Sciatic nerve (tissue), 2 donors: ENCODE measurements at places on chromosomes 2 and 18. TPM values are rescaled to one million over a fixed set of nuclear protein-coding genes. Genes with fewer than 3 reads are reported as not detected.
A peak's percentile ranks its signal among the peaks of the same experiment; 100 is the strongest.

DNA sequence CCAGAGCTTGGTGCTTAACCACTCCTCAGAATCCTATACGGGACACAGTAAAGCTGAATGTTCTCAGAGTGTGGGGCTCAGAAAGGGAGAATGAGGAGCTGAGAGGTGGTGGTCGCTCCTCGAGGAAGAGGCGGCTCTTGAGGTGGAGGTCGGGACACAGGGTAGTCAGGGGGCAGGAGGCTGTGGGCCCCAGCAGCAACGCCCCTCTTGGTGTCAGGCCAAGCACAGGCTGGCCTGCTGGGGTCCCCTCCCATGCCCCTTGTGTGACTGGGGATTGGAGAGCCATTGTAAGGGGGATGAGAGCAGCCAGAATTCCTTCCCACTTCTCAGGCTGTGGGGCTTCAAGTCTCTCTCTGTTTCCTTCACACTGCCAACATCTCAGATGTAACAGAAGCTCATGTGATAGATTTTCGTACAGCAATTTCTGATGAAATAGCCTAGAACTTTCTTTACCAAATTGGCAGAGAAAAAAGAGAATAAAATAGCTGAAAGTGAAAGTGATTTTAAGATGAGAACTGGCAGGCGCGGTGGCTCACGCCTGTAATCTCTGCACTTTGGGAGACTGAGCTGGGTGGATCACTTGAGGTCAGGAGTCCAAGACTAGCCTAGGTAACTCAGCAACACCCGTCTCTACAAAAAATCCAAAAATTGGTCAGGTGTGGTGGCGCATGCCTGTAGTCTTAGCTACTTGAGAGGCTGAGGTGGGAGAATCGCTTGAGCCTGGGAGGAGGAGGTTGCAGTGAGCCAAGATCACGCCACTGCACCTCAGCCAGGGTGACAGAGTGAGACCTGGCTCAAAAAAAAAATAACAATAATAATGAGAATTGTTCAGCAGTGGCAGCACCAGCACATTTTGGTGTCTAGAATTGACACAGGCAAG lies 61.1 kb upstream of the RPL31 start:
- no peak for DNase-seq

- no peak for DNase-seq
Observed at GRCh38 chr18:26004832-26005231, 85.6 kb downstream of the SS18 start.

GRCh38 chr18:31219395-31219794 lies 56.7 kb upstream of the DSC1 start:
- DNase-seq: no peak

DNA sequence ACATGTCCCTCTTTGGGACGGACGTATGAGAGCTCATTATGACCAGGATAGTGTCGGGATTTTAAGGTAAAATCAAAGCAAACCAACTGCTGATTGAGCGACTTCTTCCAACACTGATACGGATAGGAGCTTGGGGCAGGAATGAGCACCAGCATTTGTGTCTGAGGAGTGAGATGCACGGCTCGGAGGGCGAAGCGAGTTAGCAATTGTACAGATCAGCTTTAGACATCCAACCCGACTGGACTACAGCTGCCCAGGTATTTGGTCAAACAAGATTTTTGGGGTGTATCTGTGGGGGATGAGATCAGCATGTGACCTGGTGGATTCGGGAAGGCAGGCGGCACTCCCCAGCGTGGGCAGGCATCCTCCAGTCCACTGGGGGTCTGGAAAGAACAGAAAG lies 76.1 kb downstream of the NDUFA10 start:
- peak; percentile 45 for DNase-seq

DNA sequence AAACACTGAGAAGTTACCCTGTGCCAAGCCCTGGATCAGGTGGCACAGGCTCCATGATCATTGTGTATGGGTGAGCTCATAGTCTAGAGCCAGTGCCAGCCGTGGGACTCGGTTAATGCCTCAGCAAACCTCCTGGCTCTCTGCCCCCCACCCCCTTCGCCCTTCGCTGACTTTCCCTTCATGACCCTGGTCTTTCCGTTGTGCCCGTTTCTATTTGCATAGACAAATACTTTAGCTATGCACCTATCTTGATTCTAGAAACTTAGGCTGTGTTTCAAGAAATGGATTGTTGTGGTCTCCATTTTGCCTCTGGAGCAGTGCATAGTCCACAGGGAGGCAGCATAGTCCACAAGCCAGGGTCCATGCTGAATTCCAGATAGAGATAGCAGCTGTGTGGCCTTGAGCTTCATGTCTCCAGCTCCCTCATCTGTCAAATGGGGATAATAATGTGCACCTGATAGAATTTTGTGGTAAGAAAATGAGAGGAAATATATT lies 44.8 kb upstream of the KDM3A start:
- no peak for DNase-seq

DNA sequence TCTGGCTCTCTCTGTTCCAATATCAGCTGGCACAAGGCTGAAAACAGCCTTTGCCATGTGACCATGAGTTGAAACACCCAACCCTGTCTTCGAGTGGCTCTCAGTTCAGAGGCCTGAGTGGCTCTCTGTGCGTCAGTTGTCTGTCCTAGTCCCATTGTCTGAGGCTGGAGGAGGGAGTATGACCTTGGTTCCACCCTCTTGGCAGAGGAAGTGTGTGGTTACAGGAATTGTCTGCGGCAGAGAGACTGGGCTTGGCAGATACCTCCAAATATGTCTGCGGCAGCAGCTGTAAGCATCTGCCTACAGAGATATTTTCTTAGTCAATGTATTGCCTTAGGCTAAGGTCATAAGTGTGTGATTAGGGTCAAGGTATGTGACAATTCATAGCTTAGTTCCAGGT lies 32.6 kb downstream of the CNGA3 start:
- no peak for DNase-seq

DNA sequence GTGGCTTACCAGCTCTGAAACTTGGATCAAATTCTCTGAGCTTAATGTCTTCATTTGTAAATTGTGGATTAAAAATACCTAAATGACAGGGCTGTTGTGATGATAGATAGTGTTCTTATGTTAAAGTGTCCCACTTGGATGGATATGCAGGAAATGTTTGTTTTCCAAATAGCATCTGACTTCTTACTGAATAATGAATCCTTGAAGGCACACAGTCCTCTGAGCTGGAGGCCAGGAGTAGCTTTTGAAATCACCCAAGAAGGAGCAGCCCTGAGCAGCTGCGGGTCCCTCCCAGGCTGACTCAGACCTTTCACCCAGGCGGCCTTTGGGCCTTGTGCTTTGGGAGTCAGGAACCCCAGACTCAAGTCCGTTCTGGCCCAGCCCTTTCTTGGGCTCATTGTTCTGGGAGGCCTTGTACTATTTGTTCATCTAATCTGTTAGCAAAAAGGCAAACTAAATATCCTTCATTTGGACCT lies 173.0 kb upstream of the GATA6 start:
- DNase-seq: no peak

DNA sequence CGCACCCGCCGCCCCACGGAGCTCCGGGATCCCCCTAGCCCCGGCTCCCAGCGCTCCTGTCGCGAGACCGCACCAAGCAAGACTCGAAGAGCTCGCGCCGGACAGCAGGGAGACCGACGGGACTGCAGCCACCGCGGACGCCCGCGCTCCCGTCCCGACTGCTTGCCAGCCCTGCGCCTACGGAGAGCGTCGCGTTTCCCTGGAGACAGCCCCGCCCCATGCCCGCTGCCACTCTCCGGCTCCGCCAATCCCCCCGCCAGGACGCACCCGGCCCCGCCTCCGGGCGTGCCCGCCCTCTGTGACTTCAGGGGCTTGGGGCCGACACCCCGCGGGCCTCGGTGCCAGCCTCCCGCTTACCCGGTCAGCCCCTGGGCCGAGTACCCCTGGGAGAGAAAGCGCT lies at the start of gene ANKMY1:
Gene ANKMY1, minus strand, starts transcription at position 181 of the 400 bp plus-strand sequence. CDS start 653 bp downstream, outside the sequence.
- DNase-seq: peak; percentile 77

DNA sequence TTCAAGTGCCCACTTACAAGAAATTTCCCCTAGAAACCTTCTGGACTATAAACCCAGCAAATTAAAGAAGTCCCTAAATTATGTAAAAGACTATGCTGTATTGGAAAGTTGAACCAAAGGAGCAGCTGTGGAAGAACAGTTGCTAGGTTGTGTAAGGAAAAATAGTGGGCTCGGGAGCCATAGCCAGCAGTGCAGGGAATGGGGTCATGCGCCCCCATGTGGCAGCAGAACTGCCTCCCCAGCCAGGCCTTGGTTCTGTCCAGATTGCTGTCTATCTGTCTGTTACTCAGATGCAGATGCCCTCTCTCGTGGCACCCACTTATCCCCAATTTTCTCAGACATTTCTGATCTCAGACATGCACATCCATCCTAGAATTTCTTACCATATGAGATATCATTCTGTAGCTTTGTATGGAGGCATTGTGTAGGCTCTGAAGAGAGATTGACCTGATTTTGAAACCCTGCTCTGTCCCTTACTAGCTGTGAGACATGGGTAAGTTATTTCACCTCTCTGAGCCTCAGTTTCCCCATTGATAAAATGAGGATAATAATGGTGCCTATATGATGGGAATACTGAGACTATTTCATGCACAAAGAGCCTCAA lies 258.3 kb downstream of the SS18 start:
- peak; percentile 75 for DNase-seq

GRCh38 chr2:157424374-157424773 lies 19.5 kb downstream of the CYTIP start:
- DNase-seq: no peak

- DNase-seq: no peak
Observed at GRCh38 chr18:13696961-13697360, 29.4 kb downstream of the FAM210A start.

DNA sequence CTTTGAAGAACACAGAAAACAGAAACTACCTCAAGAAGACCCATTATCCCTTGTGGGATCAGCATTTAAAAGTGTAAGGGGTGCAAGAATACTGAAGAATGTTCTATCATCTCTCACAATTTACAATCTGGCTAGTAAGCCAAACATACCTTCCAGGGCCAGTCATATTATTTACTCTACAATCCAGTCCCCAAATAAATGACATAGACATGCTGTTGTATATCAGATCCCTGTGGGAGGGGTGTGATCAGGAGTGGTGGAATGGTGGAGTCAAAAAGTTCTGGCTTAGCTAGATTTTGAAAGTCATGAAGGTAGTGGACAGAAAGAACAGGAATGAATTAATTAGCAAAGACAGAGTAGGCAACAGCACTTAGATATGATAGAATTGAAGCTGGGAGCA lies 1.8 kb upstream of the ITPRID2 start:
- no peak for DNase-seq

DNA sequence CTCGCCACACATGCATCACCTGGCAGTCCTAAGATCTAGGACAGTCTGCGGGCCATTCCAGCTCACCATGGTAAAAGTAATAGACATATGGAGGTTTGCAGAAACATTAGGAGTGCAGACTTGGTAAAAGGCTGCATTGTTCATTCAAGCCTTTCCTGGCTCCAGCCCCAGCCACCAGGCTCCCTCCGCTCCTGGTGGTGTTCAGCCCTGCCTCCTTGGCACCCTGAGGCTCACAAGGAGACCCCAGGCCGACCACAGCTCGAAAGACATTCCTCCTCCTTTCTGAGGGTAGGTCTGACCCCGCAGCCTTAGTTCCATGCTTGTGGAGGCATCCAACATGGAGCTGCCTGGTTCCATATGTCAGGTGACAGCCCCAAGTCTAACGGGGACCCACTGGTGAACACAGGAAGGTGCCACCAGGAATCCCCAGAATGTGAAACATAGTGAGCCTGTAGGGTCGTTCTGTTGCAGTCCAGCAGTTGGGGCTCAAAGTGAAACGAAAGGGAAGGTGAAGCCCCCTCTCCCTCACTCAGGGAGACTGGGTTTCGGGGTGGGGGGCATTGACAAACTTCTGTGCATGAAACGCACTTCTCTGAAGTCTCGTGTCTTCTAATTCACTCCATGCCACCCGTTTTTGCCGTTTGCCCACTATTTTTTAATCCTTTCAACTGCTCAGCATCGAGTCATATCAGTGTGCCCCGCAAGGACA lies 5.0 kb upstream of the SP100 start:
- no peak for DNase-seq

DNA sequence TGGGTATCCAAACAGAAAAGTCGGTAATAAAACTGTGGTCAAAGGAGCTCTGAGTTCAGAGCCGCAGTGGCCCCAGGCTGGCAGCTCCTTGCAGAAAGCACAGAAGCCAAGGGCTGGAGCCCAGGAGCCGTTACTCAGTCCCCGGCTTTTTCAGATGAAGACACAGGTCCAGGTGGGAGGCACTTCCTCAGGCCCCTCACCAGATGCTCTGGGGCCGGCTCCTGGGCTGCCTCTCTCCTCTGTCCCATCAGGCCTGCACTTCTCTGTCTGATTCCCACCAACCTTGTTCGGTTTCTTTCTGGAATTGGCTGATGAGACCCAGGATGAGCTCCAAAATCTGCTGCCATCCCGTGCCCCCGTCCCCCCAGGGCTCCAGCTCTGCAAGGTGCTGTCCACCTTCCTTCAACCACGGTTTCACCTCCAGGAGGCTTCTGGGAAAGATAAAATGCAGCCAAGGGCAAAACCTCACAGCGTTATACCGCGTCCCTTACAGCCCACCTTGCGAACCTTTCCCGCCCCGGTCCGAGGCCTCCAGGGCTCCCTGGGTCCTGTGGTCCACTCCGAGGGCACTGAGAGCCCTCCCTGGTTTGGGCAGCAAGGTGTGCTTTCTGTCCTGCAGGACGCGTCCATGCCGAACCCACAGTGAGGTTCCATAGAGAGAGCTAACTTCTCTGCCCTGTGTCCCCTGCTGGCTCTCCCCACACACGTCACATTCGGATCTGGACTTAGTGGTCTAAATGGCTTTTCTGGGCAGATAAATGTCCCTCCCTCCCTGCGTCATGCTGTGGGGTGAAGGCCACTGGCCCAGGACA lies 102.9 kb downstream of the TPO start:
- peak; percentile 28 for DNase-seq

DNA sequence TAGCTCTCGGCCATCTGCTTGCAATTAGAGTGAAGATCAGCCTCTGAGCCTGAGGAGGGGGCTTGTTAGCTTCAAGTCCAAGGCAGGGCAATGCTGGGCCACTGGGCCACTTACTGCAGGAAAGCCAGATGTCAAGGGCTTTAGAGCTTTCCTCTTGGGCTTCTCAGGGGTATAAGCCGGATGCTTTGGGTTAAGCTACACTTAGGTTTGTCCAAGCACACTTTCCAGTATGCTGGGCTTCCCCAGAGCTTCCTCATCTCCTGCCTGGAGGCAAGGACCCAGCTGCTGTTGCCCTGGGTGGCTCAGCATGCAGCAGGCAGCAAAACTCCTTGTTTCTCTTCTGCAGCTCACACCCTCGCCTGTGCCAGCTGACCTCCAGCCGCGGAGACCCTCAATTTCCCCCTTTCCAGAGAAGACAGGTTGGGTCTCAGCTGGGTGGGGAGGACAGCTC lies 29.0 kb upstream of the ATOH8 start:
- no peak for DNase-seq

DNA sequence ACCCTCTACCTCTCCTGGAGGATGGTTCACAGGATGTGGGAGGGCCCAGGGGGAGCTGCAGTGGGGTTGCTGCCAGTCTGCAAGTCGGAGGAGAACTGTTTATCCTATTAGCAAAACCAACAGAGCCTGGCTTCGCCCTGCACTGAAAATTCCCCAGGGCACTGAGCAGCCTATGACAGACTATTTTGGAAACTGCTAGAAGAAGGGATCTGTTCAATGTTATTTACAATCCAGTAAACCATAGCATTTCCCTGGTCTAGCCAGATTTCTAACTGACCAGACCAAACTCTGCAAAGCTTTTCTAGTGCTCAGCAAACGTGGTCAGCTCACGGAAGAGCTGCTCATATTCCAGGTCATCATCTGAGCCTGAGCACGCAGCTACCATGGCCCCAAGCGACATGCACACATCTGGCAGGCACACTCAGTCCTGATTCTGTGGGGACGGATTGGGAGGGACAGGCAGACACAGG lies 64.8 kb upstream of the PID1 start:
- no peak for DNase-seq

The ZNF397 gene
- total RNA-seq: 43.5 TPM

The LOXHD1 gene
- total RNA-seq: 0.89 TPM

The UGT1A5 gene
- total RNA-seq: not detected

The CCDC148 gene
- 2.9 TPM for total RNA-seq

The RPRM gene
- total RNA-seq: 0.22 TPM
